ENCODE measurements at places on chromosomes 7 and 10.

GRCh38 chr10:119319161-119319919 lies 112.0 kb downstream of the GRK5 start:
- no peak for DNase-seq

DNA sequence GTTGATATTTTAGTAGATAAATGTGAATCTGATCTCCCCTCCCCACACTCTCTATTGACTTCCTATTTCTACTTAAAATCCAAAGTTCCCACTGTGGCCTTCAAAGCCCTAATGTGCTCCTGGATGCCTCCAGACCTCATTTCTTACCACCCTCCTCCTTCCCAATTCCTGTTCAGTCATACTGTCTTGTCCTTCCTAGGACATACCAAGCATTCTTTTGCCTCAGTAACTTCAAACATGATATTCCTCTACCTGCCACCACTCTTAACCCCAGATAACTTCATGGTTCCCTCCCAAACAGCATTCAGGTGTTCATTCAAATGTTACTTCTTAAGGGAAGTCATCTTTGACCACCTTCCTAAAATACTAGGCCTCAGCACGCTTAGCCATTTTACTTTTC lies 34.2 kb upstream of the FAM221A start:
- DNase-seq: no peak

DNA sequence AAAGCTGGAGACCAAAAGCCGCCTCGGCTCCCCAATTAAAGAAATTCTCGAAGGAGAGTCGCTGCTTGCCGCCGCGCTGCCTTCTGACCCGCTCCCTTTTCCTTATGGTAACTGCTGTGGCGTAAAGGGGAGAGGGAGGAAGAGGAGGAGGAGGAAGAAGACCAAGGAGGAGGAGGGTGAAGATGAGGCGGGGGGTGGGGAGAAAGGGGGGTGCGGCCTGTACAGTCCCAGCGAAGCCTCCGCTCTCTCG lies 388 bp downstream of the CNOT4 start:
- no peak for DNase-seq

GRCh38 chr10:122122493-122122892 lies 133.5 kb downstream of the TACC2 start:
- DNase-seq: no peak

- no peak for DNase-seq
These were observed 15.3 kb upstream of the TMEM248 start for GRCh38 chr7:66905689-66906088.

- peak; percentile 24 for DNase-seq
These were observed 31.0 kb upstream of the PFKP start for GRCh38 chr10:3036155-3037021.

DNA sequence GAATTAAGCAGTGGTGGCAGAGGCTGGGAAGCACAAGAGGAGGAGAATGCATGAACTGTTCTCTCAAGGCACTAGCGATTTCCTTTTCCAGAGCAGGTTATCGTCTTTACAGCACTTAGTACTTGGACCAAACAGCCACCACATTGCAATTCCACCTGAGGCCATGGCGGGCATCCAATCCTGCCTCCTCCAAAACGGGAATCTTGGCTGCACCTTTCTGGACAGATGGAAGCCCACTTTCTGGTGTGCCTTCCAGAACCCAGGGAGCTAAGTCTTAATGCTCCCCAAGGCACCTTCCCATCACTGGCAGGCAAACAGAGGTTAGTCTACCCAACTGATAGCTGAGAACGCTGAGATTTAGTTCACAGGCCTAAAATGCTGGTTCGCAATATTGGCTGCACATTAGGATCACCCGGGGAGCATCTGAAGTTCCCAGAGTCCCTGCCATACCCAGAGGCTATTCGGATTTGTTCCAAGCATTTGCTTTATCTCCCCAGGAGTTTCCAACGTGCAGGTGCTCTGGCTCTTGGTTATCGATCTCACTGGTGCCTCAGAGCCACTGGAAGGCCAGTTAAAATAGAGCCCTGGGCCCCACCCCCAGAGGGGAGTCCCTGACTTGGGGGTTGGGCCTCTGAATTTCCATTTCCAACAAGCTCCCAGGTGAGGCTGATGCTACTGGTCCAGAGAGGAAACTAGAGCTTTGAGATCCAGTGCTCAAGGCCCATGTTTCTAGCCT lies 62.2 kb downstream of the KCNMA1 start:
- no peak for DNase-seq

DNA sequence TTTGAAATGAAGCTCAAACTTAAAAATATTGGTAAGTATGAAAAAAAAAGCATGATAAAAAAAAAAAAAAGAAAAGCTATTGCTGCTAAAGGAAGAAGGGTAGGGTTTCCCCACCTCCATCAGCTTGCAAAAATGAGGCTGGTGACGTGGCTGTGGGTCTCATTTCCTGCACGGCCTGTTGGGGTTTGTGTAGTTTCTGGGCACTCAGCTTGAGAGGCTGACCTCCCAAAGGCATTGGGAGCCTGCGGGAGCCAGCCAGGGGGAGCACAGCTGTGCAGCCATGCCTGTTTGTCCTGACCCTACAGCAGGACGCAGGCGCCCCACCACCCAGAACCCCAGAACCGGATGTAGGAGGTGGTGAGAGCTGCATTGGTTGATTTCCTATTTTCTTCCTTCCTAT lies 48.8 kb upstream of the CARD11 start:
- DNase-seq: peak; percentile 51

GRCh38 chr10:70672165-70673042 lies at the start of gene ADAMTS14:
TSS of gene ADAMTS14 (plus strand) at chr10:70672506. CDS start at chr10:70672803, 297 bp downstream.
- DNase-seq: no peak

GRCh38 chr7:117145333-117145732 lies 177.5 kb downstream of the WNT2 start:
- DNase-seq: no peak

GRCh38 chr10:56991591-56992069 lies 630.6 kb upstream of the ZWINT start:
- DNase-seq: no peak

GRCh38 chr10:132506711-132507408 lies 30.7 kb upstream of the INPP5A start:
- no peak for DNase-seq

DNA sequence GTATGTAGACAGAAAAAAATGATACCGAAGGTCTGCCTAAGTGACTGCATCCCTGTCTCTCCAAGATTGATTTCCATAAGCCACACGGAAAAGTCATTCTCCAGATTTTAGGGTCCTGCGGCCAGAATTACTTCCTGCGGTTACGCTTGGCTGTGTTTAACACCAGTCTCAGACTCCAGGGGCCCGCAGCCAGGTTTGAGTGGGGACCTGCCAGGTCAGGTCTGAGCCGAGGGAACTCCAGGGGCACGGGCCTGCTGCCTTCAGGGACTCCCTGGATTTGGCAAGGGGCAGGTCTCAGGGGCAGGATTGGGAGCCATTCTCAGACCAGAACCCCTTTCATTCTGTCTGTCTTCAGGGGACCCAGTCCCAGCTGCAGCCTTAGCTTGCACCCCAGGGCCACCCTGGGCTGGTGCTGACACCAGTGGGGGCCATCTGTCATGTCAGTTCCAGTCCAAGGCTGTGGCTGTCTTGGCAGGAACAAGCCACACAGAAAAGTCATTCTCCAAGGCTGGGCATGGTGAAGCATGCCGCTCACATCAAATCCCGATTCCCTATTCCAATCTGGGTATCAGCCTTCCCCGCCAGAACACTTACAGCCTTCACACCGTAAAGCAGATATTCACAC lies 39.0 kb downstream of the TMEM120A start:
- DNase-seq: no peak

DNA sequence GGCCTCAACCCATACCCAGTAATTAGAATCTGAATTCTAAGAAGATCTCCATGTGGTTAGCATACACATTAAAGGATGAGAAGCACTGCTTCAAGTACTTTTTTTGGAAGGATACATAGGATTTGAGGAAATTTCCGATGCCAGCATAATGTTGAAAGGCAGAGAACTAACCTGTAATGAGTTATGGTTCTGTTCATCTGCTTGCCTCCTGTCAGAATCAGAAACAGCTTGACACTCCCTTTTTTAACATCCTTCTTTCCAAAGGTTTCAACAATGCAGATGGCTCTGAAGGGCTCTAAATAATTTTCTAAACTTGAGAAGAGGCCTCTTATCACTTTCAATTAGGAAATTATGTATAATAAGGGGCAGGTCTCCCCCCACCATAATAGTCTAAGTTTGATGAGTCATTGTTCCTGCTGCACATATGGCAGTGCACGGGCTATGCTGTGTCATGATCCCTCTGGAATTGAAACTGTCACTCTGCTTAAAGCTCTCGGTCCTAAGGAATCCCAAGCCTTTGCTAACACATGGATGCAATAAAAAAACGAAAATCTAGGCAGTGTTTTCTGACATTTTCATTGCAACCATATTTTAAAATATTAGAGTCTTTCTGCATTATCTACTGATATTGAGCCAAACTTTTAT lies 291.2 kb upstream of the FZD1 start:
- no peak for DNase-seq

- DNase-seq: no peak
These were observed 45.5 kb upstream of the DDC start for GRCh38 chr7:50610521-50611277.

DNA sequence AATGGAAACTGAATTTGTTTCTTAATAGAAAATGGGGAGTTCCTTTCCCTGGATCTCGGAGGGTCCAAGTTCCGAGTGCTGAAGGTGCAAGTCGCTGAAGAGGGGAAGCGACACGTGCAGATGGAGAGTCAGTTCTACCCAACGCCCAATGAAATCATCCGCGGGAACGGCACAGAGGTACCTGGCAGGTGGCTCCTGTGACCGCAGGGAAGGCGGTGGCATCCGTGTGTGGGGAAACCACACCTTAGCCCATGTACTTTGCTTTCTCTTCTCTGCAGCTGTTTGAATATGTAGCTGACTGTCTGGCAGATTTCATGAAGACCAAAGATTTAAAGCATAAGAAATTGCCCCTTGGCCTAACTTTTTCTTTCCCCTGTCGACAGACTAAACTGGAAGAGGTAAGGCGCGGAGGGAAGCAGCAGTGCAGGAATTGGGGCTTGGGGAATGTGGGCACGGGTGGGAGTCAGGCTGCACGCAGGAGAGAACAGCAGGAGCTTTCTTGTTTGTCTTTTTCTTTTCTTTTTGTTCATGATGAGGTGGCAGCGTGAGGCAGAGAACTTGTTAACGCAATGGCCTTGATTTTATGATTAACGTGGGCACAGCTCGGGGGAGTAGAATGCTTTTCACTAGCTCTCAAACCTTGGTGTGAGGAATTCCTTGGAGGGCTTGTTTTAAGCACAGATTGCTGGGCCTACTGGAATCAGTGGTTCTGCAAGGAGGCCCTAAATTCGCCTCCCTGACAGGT lies 12.8 kb downstream of the HKDC1 start:
- no peak for DNase-seq

- no peak for DNase-seq
These were observed 173.8 kb downstream of the TMEM26 start for GRCh38 chr10:61279400-61279799.

GRCh38 chr10:33341637-33342036 lies 7.2 kb upstream of the NRP1 start:
- DNase-seq: no peak

DNA sequence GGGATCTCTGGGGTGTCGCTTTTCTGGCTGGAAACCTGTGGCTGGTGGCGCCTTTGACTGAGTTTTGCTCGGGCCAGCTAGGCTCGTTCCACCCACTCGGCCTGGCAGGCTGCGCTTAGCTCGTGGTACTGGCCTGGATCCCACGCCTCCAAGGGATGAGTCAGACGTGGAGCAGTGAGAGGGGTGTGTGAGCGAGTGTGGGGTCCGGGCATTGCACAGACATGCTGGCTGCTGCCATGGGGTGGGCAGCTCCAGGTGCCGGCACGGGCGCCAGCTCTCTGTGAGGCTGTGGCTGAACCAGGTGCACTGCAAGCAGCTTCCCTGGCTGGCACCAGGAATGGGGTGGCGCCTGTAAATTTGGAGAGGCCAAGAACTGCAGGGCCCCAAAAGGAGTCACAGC lies 63.1 kb upstream of the CACNA2D1 start:
- no peak for DNase-seq

- DNase-seq: no peak
These were observed 349.8 kb downstream of the NXPH1 start for GRCh38 chr7:8783229-8783628.

GRCh38 chr10:51129946-51130544 lies 55.8 kb downstream of the PRKG1 start:
- DNase-seq: no peak

DNA sequence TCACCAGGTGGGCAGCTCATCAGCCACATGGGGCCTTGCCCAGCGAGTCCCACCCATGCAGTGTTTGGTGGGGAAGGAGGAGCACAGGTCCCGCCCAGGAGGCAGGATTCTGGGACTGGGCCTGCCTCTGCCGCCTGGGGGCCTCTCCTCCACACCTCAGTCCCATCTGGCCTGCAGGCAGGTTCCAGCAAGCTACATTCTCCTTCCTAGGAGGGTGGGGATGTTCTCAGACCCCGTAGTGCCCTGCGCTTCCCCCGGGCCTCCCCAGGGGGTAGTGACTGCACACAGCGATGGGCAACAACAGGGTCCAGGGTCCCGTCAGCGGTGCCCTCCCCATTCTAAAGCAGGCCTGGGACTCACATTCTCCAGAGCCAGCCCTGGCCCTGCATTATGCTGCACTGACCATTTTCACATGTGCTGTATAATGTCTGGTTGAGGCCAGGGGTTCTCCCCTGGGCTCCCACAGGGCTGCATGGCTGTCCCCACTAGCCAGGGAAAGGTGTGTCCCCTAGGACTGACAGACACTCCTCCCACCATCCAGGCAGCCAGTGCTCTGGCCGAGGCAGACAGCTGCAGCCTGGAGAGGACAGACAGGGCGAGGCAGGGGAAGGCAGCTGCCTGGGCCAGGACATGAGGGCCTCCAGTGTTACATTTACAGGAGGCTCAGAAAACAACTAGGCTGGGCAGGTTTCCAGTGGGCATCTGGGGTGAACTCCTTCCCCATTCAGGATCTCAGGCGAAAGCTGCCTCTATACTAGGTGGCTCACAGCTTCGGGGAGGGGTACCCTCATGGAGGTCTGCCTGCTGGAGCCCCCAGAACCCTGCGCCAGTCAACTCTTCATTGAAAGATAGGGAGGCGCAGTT lies 9.3 kb downstream of the RASGEF1A start:
- no peak for DNase-seq

GRCh38 chr10:3778692-3779157 lies 6.3 kb downstream of the KLF6 start:
- DNase-seq: no peak

GRCh38 chr7:124989911-124990310 lies 60.3 kb upstream of the POT1 start:
- DNase-seq: no peak

GRCh38 chr7:43456200-43456599 lies 126.7 kb upstream of the STK17A start:
- DNase-seq: no peak

DNA sequence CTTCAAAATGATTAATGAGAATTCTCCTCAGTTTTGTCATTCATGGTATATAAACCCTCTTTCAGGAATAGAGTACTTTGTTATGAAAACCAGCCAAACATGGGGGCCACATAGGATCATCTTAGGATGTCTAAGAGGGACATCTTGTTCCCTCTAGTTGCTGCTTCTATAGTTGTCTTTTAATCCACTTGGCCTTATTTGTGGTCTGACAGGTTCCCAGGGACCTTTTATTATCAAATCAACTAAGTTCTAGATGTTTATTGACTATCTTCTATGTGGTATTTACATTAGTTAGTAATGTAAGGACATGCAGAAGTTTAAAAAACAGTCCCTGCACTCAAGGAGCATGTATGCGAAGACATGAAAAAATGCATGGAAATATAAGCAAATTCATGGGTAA lies 1.6 kb upstream of the ZC3HAV1 start:
- DNase-seq: no peak
